Activated CD4-positive, alpha-beta T cell treated with anti-CD3 and anti-CD28 coated beads for 36 hours (primary cell): ENCODE measurements at places on chromosomes 5 and 9. TPM values are rescaled to one million over a fixed set of nuclear protein-coding genes. Genes with fewer than 3 reads are reported as not detected.

DNA sequence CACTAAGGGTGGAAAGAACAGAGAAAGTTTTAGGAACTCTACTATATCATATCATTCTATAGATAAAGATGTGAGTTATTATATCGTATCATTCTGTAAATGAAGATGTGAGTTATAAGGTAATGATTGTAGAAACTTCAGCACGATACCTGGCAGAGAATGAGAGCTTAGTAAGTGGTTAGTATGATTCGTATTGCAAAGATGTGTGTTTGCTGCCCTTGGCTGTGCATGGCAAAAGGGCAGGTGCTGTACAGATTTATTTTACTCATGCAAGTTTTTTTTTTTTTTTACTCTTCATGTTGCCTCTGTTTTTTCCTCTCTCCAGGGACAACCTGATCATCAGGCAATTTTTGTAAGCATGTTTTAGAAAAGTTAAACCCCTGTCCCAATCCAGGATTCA, 83.3 kb downstream of the EGFLAM start:
- DNase-seq: no peak

GRCh38 chr5:103800741-103801495, 238.3 kb upstream of the NUDT12 start:
- no peak for DNase-seq

Gene MARCHF11
- not detected for total RNA-seq

DNA sequence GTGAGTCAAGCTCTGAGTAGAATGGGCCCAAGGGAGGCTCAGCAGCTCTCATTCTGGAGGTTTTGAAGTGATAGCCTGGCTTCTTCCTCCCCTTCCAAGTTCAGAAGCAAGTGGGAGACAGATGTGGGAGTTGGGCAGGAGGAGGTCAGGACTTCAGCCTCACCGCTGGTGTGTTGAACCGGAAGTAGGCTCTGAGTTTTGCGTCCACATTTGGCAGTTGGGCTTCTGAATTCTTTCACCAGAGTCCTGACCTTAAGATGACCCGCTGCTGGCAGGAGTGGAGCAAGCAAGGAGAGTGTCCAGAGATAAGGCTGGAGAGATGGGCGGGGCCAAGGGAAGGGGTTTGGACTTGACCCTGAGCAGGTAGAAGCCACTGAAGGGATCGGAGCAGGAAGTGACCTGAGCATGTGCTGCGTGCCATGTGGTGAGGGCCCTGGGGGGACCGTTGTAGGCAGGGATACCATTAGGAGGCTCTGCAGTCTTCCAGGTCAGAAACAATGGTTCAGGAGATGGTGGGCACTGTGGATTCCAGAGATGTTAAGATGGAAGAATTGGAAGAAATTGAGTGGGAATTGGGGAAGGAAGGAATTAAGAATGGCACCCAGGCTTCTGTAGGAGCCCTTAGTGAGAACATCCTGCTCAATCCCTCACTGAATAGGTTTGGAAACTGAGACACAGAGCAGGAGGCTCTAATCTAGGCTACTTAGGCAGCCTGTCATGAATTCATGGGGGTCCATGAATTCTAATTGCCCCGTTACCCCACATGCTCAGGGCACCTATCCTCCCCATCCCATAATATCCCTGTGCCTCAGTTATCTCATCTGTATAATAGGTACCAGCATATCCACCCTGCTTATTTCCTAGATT, 25.9 kb downstream of the GALNT12 start:
- no peak for DNase-seq

DNA sequence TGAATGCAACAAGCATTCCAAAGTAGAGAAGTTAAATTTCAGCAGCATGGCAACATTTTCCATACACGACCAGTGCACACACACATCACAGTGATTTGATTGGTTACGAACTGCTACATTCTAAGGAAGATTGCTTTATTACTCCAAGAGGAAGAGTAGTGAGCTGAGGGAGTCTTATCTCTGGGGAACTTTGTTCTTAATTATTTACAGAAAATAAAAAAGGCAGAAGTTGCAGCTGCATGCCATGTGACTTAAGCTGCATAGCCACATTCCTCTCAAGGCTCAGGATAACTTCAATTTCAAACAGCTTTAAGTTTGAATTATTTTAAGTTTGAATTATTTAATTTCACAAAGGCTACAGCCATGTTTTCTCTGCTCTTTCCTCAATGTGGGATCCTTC, 71.6 kb upstream of the HSPB3 start:
- no peak for DNase-seq

GRCh38 chr9:104921067-104921741, 6.8 kb downstream of the ABCA1 start:
- DNase-seq: no peak

DNA sequence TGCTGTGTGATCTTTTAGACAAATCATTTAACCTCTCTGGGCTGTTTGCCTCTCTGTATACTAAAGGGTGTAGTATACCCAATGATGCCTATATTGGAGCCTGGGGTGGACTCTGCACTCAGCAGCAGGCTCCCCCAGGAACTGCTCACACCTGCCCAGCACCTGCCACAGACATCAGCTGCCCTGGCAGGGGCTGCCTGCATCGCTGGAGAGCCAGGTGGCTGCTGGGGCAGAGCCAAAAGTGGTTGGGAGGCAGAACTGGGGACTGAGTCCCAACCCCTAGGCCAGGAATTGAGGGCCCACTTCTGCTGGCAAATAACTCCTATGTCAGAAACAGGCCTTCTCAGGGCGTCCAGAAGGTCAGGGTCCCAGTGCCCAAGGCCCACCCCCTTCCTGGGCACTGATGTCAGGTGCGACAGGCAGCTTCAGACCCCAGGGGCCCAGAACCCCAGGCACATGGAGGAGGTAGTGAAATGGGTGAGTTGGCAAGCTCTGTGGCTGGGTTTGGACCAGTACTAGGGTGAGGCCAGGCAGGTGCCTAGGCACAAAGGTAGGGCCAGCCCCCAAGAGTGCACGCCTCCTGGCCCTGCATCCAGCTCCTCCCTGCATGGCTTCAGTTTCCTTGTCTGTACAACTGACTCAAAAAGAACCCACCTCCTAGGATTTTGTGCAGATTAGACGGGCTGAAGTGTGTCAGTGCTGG, 5.8 kb downstream of the UNC5A start:
- DNase-seq: no peak

Gene CCDC183
- 0.55 TPM for total RNA-seq

Gene ERP44
- 12.4 TPM for total RNA-seq

- no peak for DNase-seq
Observed at GRCh38 chr5:10046676-10047075, 203.0 kb downstream of the ATPSCKMT start.

GRCh38 chr5:181223729-181224389, 778 bp downstream of the TRIM41 start:
- DNase-seq: peak; percentile 73

DNA sequence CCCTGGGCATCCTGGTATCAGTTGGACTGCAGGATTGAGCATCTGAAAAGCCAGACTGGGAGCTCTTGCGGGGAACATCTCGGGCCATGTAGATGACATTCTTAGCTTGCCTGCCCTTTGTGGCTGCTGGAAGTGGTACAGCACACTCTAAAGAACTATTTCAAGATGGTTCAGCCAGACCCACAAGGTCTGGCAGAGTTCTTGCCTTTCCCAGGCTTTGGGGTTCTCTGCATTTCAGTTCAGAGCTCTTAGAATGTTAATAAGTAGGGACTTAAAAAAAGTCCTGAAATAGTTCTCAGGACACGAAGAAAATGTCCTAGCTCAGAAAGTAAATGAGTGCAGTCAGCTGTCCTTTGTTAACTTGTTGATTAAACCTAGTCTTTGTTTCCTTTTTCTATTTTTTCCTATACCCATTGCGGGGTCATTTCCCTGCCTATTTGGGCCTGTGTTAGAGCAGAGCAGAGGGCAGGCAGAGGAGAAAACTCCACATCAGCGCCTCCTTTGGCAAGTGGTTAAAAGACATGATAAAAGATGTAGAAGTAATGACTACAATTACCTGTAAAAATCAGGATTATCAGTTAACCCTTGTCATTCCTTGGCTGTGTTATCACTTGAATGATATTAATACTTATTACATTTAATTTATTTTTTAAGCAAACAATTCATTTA, 291.5 kb downstream of the ZSWIM6 start:
- DNase-seq: no peak

Gene PCDHGA6
- 0.14 TPM for total RNA-seq

DNA sequence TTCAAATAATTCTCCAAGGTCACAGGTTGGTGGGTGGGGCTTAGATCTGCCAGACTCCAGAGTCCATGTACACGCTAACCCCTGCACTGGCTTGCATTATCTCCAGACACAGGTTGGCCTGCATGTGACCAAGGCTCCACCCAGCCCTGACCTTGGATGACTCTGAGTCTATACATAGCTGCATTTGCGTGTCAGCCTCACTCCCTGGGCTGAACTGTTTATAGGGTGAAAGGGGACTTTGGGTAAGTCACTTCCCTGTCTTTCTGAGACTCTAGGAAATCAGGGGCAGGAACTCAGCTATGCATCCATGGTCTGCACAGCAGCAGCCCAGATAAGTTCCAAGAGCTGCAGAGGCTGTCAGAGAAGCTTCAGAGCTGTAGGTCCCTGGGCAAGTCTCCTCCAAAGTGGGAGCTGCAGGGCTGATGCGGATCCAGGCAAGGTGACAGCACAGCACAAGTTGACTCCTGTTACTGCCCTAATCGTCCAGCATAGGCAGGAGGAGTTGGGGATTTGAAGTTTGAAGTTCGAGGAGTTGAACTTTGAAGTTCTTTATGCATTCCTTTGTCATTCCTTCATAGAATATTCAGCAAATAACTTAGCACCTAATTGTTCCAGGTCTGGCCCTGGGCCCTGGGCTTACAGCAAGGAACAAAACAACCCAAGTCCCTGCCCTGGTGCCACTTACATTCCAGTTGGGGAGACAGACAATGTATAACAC, 53.4 kb downstream of the SLC22A5 start:
- DNase-seq: peak; percentile 39

- DNase-seq: no peak
Observed at GRCh38 chr9:98235126-98235525, 20.3 kb downstream of the TBC1D2 start.

Gene CORO2A
- total RNA-seq: 10.3 TPM

DNA sequence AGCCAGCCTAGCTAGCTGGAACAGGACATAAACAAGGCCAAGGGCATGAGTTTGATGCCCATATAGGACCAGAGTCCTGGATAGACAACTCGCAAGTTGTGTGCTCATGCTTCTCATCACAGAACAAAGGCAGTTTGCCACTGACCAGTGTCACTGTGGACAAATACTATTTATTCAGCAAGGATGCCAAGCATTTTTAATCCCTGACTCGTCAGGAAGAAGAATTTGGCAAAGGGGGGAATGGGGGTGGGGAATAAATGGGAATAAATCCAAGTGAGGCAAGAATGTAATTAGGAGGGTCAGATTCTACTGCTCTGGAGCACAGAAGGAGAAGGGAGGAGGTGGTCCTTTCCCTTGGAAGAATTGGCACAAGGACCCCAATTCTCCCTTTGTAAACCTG, 46.8 kb upstream of the ANKRD55 start:
- no peak for DNase-seq

DNA sequence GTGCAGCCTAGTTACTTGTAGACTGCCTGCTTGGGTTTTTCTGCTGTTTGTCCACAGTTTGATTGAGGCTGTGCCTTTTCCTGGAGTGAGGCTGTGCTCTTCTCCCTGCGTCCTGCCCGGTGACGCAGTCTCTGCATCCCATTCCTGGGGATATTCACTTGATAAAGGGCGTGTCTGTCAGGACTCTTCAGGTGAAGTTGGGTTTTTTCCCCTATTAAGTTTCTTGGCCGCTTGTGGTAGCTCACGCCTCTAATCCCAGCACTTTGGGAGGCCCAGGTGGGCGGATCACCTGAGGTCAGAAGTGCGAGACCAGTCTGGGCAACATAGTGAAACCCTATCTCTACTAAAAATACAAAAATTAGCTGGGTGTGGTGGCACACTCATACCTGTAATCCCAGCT, 50.0 kb upstream of the SUSD3 start:
- DNase-seq: no peak

GRCh38 chr5:64947031-64947430, 178.3 kb downstream of the CWC27 start:
- DNase-seq: no peak

Gene THBS4
- 2.3 TPM for total RNA-seq

Gene WDR38
- total RNA-seq: not detected

DNA sequence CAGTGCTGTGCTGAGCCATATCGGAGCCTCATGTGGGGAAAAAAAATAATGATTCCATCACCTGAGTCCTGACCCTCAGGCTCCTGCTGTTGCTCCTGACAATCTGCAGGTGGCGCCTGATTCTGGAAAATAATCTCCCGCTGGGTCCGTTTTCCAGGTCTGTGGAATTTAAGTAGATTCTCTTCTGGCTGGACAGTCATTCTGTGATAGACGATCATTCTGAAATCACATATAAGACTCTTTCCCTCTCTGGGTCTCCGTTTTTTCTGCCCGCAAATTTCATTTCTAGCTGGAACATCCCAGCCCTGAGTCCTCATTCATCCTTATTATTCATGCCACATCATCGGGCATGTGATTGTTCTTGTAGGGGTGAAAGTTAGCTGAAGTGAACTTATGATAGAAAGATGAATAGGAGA, 22.1 kb upstream of the STXBP1 start:
- DNase-seq: peak; percentile 58

DNA sequence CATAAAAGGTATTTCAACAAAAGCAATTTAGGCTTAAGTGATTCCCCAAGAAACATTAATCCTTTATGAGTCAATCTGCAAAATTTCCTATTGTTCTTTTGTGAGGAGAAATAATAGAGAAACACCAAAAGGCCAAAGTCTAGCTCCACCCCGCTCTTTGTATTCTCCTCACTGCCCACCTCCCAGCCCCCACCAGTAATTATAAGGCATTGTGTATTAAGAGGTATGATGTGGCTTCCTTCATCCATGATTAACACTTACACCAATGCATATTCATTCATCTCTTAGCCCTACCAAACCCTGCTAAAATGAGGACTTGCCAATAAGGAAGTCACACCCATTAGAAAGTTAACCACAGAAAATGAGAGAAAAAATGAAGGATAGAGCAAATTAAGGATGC, 105.3 kb upstream of the SPATA31D4 start:
- DNase-seq: no peak

- DNase-seq: peak; percentile 48
Observed at GRCh38 chr5:157248821-157249470, 17.0 kb upstream of the CYFIP2 start.

DNA sequence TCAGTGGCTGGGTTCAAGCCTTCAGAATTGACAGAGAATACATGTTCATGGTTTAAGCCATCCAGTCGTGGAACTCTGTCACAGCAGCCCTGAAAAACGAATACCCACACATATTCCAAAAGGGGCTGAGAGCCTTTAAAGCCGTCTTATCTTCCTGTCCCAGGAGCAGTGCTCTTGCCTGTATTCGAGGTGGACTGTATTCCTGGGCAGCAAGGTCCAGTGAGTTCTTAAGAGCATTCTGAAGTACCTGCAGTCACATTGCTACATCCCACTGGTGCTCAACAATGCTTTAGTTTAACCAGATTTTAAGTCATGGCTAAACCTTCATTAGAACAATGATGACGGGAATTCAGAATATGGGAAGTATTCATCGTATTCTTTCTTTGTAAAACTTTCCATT, 380.7 kb upstream of the KLF4 start:
- DNase-seq: no peak
